Ureter (tissue), 1 donor: ENCODE measurements at places on chromosomes 13 and 19.

GRCh38 chr13:46739447-46740098, 57.4 kb downstream of the ESD start:
- DNase-seq = no peak

GRCh38 chr13:112970552-112971287, 1.7 kb downstream of the MCF2L start:
- DNase-seq = no peak

DNA sequence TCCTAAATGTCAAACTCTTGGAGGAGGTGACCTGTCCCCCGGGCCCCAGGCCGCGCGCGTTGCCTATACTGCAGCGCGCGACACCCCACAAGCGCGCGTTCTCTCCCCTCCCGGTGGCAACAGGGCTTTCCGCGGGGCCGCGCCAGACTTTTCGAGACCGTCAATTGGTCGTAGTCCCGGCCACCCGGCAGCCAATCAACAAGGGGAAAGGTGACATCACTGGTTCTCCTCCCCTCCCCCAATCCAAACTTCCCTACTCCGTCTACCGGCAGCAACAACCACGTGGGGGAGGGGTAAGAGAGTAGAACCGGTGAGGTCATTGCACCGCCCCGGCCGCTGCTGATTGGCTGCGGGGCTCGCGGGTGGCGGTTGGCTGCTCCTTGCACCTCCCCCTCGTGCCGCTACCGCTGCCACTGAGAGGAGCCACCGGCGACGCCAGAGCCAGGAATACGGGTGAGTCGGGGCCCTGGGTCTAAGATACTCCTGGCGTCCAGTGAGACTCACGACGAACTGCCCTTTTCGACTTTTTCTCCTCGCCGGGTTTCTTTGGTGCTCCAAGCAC, 829 bp upstream of the CIC start:
- peak; percentile 100 for DNase-seq

DNA sequence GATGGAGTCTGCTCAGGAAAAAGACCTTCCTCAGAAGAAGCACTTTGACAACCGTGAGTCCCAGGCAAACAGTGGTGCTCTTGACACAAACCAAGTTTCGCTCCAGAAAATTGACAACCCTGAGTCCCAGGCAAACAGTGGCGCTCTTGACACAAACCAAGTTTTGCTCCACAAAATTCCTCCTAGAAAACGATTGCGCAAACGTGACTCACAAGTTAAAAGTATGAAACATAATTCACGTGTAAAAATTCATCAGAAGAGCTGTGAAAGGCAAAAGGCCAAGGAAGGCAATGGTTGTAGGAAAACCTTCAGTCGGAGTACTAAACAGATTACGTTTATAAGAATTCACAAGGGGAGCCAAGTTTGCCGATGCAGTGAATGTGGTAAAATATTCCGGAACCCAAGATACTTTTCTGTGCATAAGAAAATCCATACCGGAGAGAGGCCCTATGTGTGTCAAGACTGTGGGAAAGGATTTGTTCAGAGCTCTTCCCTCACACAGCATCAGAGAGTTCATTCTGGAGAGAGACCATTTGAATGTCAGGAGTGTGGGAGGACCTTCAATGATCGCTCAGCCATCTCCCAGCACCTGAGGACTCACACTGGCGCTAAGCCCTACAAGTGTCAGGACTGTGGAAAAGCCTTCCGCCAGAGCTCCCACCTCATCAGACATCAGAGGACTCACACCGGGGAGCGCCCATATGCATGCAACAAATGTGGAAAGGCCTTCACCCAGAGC, 16.2 kb upstream of the ZNF544 start:
- DNase-seq = no peak

DNA sequence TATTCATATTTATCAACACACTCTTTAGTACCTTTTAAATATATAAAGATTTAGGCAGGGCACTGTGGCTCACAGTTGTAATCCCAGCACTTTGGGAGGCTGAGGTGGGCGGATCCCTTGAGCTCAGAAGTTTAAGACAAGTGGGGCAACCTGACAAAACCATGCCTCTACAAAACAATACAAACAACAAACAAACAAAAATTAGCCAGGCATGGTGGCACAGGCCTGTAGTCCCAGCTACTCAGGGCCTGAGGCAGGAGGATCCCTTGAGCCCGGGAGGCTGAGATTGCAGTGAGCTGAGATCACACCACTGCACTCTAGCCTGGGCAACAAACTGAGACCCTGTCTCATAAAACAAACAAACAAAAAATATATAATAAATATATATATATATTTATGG, 1748.3 kb upstream of the PCDH20 start:
- DNase-seq = no peak

DNA sequence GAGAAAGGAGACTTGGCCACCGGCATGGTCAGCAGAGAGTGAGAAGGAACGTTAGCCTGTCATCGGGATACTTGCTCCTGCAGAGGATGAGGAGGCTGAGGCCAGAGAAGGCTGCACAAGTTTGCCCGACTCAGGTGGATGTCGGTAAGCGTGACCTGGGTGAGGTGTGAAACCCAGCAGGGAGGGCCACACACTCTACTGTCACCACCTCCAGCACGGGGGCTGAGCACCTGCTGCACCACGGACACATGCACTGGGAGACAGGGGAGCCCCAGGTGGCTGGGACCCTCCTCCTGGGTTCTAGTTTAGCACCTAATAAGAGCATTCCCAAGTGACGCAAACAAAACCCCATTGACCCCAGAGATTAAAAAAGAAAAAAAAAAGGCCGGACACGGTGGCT, 17.3 kb downstream of the MLLT1 start:
- no peak for DNase-seq
